ENCODE measurements at places on chromosomes 5 and 9.

- no peak for DNase-seq
Observed at GRCh38 chr9:79610019-79610631, 38.4 kb downstream of the TLE4 start.

DNA sequence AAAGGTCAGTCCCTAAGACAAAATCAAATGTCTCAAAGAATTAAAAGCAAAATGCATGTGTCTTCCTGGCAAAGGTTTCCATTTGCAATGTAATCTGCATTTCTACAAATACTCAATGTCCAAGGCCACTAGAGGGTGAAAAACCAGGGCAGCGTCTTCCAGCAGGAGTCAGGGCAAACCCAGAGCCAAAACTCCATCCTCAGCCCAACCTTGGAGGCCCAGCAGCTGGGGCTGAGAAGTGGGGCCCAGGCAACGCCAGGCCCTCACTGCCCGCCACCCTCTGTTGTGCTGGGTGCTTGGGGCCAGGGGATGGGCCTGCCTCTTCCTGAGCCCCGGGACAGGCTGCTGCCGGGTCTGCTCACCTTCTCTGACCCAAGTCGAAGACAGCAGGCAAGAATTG, 200.1 kb downstream of the PAX5 start:
- DNase-seq: no peak

DNA sequence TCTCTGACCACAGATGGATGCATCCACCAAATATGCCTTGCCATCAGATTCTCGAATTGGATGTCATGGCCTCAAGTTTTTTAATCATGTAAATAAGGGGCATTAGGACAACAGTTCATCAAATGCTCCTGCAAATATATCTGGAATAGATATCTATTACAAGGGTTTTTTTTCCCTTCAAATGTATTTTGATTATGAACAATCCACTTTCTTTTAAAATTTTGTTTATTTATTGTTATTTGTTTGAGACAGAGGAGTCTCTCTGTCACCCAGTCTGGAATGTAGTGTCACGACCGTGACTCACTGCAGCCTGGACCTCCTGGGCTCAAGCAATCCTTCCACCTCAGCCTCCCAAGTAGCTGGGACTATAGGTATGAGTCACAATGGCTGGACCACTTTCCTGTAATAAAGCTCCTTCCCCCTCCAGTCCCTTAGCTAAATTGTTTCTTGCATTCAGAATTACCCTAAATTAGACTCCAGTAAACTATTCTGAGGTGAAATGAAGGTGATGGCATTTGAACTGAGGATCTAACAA, 1412.1 kb downstream of the EFNA5 start:
- DNase-seq: peak; percentile 8

DNA sequence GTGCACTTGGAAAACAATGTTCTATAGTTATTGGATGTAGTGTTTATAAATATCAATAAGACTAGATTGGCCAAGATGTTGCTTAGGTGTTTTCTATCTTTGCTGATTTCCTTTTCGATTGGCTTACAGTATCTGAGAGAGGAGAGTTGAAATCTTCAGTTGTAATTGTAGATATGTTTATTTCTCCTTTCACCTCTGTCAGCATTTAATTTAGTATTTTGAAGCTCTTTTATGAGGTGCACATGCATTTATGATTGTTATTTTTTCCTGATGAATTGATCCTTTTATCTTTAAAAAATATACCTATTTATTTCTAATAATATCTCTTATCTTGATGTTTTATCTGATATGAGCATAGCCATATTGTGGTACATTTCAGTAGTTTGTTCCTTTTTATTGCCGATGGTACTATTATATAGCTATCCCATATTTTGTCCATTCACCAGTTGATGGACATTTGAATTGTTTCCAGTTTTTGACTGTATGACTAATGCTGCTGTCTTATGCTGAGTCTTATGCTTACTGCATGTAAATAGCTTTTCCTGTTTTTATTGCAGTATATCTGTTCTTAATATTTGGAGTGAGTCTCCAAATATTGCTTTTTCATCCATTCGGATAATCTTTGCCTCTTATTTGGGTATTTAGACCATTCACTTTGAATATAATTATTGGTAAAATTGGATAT, 34.7 kb downstream of the ERCC6L2 start:
- DNase-seq: peak; percentile 23

- no peak for DNase-seq
Observed at GRCh38 chr5:140083120-140083519, 30.8 kb upstream of the PURA start.

- DNase-seq: no peak
Observed at GRCh38 chr9:121345070-121345469, 25.0 kb downstream of the STOM start.

GRCh38 chr9:118529624-118530214, 825.5 kb downstream of the TLR4 start:
- no peak for DNase-seq

- no peak for DNase-seq
Observed at GRCh38 chr9:135090547-135090946, 3.1 kb downstream of the OLFM1 start.

GRCh38 chr9:90802386-90802985, 867 bp downstream of the SYK start:
- no peak for DNase-seq

DNA sequence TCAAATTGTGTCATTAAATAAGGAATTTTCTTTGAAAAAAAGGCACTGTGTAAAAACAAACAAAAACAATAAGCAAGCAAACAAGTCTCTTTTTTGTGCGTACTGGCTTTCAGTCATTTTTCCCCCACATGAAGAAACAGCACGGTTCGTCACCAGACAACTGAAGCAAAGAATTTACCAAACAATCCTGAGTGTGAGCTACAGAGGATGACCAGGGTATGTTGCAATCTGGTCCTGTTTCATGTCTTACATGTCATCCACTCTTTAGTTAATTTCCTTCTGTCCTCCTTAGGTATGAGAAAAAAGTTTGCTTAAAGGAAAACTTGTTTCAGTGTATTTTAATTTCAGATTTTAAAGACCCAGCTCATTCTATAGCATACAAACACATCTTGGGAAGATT, 1080.7 kb upstream of the NUDT12 start:
- peak; percentile 12 for DNase-seq

- no peak for DNase-seq
Observed at GRCh38 chr9:95580812-95581761, 64.3 kb upstream of the PTCH1 start.

DNA sequence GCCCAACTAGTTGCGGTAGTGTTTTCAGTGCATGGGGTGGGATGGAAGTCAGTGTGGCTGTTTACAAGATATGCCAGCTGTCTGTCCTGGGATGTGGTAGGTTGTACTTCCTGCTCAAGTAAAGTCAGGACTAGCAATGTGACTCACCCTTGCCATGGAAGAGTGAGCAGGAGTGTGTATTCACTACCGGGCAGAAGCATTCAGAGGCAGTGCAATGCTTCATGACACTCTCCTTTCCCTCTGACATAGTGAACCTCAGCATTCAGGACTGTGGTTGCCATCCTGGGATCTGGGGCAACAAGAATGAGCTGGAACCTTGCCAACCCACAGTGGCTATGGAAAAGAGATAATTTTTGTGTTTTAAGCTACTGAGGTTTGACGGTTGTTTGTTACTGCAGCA, 68.9 kb downstream of the BOD1 start:
- peak; percentile 58 for DNase-seq

- DNase-seq: no peak
Observed at GRCh38 chr9:134216449-134216951, 52.1 kb upstream of the RNU6ATAC start.

- no peak for DNase-seq
Observed at GRCh38 chr9:99832558-99832864, 10.8 kb downstream of the NR4A3 start.

DNA sequence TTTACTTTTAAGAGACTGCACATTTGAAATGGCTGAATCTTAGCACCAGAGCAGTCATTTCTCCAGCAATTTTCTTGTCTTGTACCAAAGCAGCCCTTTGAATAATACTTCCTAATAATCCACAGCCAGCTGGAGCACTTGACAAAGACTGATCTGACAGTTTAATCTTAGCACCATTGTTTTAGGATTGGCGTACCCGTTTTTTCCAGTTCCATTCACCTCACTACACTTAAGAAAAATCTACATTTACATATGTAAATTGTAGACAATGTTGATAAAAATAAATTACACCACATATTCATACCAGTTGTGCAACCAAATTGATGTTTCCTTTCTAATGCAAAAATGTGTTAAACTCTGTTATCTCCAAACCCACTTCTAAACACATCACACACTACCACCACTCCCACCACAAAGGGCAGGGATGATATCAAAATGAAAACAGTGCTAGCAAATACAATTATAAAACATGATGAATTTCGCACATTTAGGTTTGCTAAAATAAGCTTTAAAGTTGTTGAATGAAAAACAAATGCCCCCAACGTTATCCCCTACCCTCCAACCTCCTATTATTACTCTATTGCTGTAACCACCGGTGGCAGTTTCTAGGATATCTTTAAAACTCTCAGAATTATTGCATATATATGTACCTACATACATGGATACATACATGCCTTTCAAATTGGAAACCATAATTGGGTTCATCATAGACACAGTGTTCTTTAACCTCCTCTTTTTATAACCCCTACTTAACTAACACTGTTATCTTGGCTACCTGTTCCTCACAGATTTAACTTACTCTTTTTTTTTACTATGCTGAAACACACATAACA, 21.5 kb downstream of the SERINC5 start:
- DNase-seq: no peak

- DNase-seq: no peak
Observed at GRCh38 chr5:81230416-81230815, 2.7 kb upstream of the CKMT2 start.
